Activated CD8-positive, alpha-beta memory T cell treated with anti-CD3 and anti-CD28 coated beads for 36 hours (primary cell): ENCODE measurements at places on chromosomes 11 and 22. TPM values are rescaled to one million over a fixed set of nuclear protein-coding genes. Genes with fewer than 3 reads are reported as not detected.

The DNAJB7 gene
- total RNA-seq, result not detected

The TSPAN18 gene
- total RNA-seq, result 1.1 TPM

The NFRKB gene
- total RNA-seq, result 38.6 TPM

The SMTNL1 gene
- total RNA-seq, result not detected

The GAB4 gene
- not detected for total RNA-seq

The PTS gene
- total RNA-seq, result 31.2 TPM

The NPTXR gene
- 3.3 TPM for total RNA-seq

The FIBIN gene
- total RNA-seq, result not detected

The PHETA2 gene
- 3.2 TPM for total RNA-seq

The OR56B1 gene
- total RNA-seq, result not detected

The SCUBE2 gene
- not detected for total RNA-seq

The DDX17 gene
- 341 TPM for total RNA-seq

The PHF21A gene
- 28.2 TPM for total RNA-seq

The VPREB1 gene
- total RNA-seq, result not detected

The HORMAD2 gene
- total RNA-seq, result not detected

The CD6 gene
- total RNA-seq, result 212 TPM

The KREMEN1 gene
- total RNA-seq, result 0.13 TPM

The CNIH2 gene
- total RNA-seq, result 3.5 TPM

The RTCB gene
- 97.4 TPM for total RNA-seq

The NRIP3 gene
- total RNA-seq, result 1.3 TPM

The SCGB2A2 gene
- not detected for total RNA-seq

The VEGFB gene
- total RNA-seq, result 86.8 TPM

The DKK3 gene
- 0.17 TPM for total RNA-seq

The POU2F3 gene
- not detected for total RNA-seq

The ARVCF gene
- total RNA-seq, result 1.8 TPM

The CATSPERZ gene
- not detected for total RNA-seq

The OR51E2 gene
- not detected for total RNA-seq

The PLAAT3 gene
- 13.8 TPM for total RNA-seq

The APOA5 gene
- total RNA-seq, result not detected

The SLC25A18 gene
- not detected for total RNA-seq

The PRODH gene
- 0.17 TPM for total RNA-seq

The KDM2A gene
- total RNA-seq, result 87.6 TPM

The GGTLC2 gene
- not detected for total RNA-seq

The CRY2 gene
- 14.7 TPM for total RNA-seq

The TMEM45B gene
- 0.59 TPM for total RNA-seq

The SCN3B gene
- not detected for total RNA-seq
